Heart left ventricle (tissue), 16 donors: ENCODE measurements at places on chromosomes 4 and X. TPM values are rescaled to one million over a fixed set of nuclear protein-coding genes. Genes with fewer than 3 reads are reported as not detected.

SH3D19 gene
- 125 TPM for total RNA-seq

GRCh38 chrX:150602743-150603142 is 34.3 kb downstream of the MTM1 start:
- no peak for DNase-seq
- peaks cover 19% of the 10 kb centered on the region for H3K36me3 ChIP-seq
- no peak overlapping the region for H3K4me3 ChIP-seq
- H3K4me1 ChIP-seq: no peaks in the 10 kb centered on the region
- no peaks in the 10 kb centered on the region for H3K27me3 ChIP-seq

DNA sequence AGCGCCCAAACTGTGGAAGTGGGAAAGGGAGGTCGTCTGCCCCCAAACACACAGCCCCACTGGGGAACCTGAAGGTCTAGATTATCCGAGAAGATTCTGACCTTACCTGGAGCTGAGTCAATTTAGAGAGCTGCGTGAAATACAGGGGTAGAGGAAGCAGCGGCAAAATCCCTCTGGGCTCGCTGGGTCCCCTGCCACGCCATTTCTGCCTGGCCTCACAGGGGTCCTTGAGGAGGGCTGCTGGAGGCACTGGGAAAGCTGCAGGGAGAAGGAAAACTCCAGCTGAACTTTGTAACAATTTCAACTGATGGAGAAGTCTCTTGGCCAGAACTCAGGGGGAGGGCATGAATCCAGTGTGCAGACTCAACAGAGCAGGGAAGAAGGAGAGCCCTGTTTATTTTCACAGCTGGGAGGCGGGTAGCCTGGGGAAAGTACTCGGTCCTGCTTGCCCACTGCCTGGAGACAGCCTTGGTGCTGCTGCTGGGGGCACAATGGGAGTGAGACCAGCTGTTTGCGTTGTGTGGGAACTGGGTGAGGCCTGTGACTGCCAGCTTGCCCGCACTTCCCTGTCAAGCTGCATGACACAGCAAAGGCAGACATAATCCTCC is 93.2 kb upstream of the MAPK10 start:
- DNase-seq: peak; percentile 15
- H3K4me1 ChIP-seq: no peaks in the 10 kb centered on the region
- no peaks in the 10 kb centered on the region for H3K36me3 ChIP-seq
- peak overlapping the region; percentile 39 for H3K4me3 ChIP-seq

DNA sequence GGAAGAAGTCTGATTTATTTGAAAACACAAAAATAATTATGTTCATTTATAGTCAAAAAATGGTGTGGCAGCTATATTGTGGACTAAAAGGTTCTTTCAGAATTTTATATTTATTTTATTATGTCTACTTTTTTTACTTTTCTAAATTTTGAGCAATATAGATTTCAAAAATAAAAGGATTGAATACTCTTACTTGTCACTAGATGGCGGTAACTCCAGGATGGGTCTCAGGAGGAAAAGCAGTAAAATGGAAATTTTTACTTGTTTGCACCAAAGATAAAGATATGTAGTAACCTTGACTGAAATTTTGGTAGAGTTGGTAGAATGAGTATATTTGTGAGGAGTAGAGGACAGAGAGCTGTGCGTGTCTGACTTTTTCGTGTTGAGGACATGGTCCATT is 14.5 kb upstream of the DACH2 start:
- no peak overlapping the region for H3K4me3 ChIP-seq
- H3K27me3 ChIP-seq: no peaks in the 10 kb centered on the region
- no peak overlapping the region for H3K27ac ChIP-seq

GRCh38 chr4:27187786-27188185 is 327.1 kb downstream of the STIM2 start:
- H3K4me3 ChIP-seq: no peak overlapping the region
- no peak overlapping the region for H3K27ac ChIP-seq
- H3K36me3 ChIP-seq: no peaks in the 10 kb centered on the region
- H3K4me1 ChIP-seq: no peaks in the 10 kb centered on the region

- no peaks in the 10 kb centered on the region for H3K27me3 ChIP-seq
- H3K36me3 ChIP-seq: no peaks in the 10 kb centered on the region
- H3K4me3 ChIP-seq: no peak overlapping the region
- DNase-seq: no peak
- H3K27ac ChIP-seq: no peak overlapping the region
- H3K4me1 ChIP-seq: no peaks in the 10 kb centered on the region
Measured at GRCh38 chr4:163139048-163139447, 27.6 kb downstream of the NAF1 start.

GRCh38 chr4:114879916-114880669 is 233.3 kb downstream of the NDST4 start:
- no peaks in the 10 kb centered on the region for H3K27me3 ChIP-seq
- H3K36me3 ChIP-seq: no peaks in the 10 kb centered on the region
- H3K27ac ChIP-seq: no peak overlapping the region
- DNase-seq: no peak
- H3K4me1 ChIP-seq: no peaks in the 10 kb centered on the region
- H3K4me3 ChIP-seq: no peak overlapping the region

GRCh38 chrX:139077281-139078250 is 366.0 kb upstream of the FGF13 start:
- no peaks in the 10 kb centered on the region for H3K27me3 ChIP-seq
- H3K4me1 ChIP-seq: no peaks in the 10 kb centered on the region
- no peak for DNase-seq
- no peak overlapping the region for H3K4me3 ChIP-seq

FAM13A gene
- total RNA-seq: 15.2 TPM

CLDN34 gene
- total RNA-seq: not detected

- no peaks in the 10 kb centered on the region for H3K36me3 ChIP-seq
- no peaks in the 10 kb centered on the region for H3K27me3 ChIP-seq
- no peaks in the 10 kb centered on the region for H3K4me1 ChIP-seq
- DNase-seq: no peak
- H3K27ac ChIP-seq: no peak overlapping the region
Measured at GRCh38 chrX:118594697-118595420, 99.2 kb downstream of the DOCK11 start.

- H3K4me3 ChIP-seq: no peak overlapping the region
- DNase-seq: no peak
- H3K27ac ChIP-seq: no peak overlapping the region
- H3K27me3 ChIP-seq: no peaks in the 10 kb centered on the region
- no peaks in the 10 kb centered on the region for H3K36me3 ChIP-seq
Measured at GRCh38 chrX:155956099-155956498, 41.4 kb upstream of the IL9R start.

FAM184B gene
- total RNA-seq: not detected

SPIN2A gene
- total RNA-seq: not detected

SULT1E1 gene
- total RNA-seq: not detected

- no peak overlapping the region for H3K27ac ChIP-seq
- no peaks in the 10 kb centered on the region for H3K27me3 ChIP-seq
- no peak for DNase-seq
- H3K4me1 ChIP-seq: no peaks in the 10 kb centered on the region
Measured at GRCh38 chr4:101464596-101464995, 117.3 kb upstream of the PPP3CA start.

- H3K36me3 ChIP-seq: no peaks in the 10 kb centered on the region
- no peak overlapping the region for H3K4me3 ChIP-seq
- no peaks in the 10 kb centered on the region for H3K4me1 ChIP-seq
- no peak for DNase-seq
- H3K27ac ChIP-seq: no peak overlapping the region
Measured at GRCh38 chr4:84644087-84644486, 61.2 kb downstream of the CDS1 start.

DNA sequence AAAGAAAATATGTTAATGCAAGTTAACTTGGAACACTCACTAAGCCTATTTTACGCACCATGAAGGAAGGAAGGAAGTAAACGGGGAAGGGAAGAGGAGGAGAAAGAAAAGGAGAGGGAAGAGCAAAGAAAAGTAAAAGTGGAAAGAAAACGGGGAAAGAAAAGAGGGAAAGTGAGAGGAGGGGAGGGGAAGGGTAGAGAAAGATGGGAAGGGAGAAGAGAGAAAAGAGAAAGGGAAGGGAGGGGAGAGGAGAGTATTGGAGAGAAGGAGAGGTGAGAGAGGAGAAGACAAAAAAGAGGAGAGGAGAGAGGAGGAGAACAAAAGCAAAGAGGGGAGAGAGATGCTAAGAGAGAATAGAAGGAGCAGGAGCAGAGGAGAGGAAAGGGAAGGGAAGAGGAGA is 224.1 kb downstream of the SLITRK2 start:
- H3K27ac ChIP-seq: no peak overlapping the region
- no peaks in the 10 kb centered on the region for H3K36me3 ChIP-seq
- no peak overlapping the region for H3K4me3 ChIP-seq

GRIA3 gene
- 1.00 TPM for total RNA-seq

DNA sequence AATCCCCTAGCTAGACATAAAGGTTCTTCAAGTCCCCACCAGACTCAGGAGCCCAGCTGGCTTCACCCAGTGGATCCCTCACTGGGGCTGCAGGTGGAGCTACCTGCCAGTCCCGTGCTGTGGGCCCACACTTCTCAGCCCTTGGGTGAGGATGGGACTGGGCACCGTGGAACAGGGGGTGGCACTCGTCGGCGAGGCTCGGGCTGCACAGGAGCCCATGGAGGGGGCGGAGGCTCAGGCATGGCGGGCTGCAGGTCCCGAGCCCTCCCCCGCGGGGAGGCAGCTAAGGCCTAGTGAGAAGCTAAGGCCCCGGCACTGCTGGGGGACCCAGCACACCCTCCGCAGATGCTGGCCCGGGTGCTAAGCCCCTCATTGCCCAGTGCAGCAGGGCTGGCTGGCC is 16.1 kb upstream of the ACSL4 start:
- H3K36me3 ChIP-seq: no peaks in the 10 kb centered on the region
- no peak overlapping the region for H3K27ac ChIP-seq
- no peak overlapping the region for H3K4me3 ChIP-seq
- DNase-seq: no peak

RHOXF2B gene
- not detected for total RNA-seq

DNA sequence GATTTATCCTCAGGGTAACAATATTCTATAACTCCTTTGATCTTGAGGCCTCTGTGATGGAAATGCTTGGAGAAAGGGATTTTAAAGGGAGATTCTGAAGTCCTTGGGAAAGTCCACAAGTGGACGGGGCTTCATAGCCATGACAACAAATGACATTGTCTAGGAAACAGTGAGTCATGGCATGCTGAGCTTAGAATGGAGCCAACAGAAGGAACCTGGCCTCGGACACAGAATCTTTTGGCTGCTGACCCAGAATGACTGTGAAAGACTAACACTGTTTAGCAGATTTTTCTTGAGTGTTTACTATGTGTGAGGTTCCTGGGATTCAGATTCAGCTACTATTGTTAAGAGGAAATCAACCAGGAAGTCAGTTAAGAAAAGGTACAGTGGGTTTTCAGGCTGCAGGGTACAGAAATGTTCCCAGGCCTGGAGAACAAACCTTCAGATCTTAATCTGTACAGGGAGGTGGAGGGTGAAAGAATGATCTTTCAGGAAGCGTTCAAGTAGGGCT is 18.1 kb upstream of the CXCL2 start:
- H3K4me3 ChIP-seq: no peak overlapping the region
- H3K27ac ChIP-seq: peak overlapping the region; percentile 71
- peak; percentile 76 for DNase-seq
- H3K4me1 ChIP-seq: peaks cover 28% of the 10 kb centered on the region
- no peaks in the 10 kb centered on the region for H3K36me3 ChIP-seq

DNA sequence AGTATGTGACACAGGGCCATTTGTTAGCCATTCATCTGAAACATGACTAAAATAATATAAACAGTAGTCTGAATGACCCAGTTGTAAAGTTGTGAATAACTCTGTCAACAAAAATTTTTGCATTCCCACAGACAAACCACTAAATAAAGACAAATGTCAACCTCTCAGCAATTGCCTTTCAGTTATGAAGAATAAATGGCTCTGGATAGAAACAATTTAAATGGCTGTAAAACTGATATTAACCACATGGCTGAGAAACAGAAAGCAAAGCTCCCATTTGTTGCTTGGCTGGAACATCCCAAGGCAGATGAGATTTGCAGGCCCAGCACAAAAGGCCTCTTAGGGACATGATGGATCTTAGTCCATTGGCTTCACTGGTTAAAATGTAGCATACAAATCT is 296.3 kb downstream of the GALNTL6 start:
- H3K27ac ChIP-seq: no peak overlapping the region
- DNase-seq: no peak

RBPJ gene
- 33.2 TPM for total RNA-seq

DNA sequence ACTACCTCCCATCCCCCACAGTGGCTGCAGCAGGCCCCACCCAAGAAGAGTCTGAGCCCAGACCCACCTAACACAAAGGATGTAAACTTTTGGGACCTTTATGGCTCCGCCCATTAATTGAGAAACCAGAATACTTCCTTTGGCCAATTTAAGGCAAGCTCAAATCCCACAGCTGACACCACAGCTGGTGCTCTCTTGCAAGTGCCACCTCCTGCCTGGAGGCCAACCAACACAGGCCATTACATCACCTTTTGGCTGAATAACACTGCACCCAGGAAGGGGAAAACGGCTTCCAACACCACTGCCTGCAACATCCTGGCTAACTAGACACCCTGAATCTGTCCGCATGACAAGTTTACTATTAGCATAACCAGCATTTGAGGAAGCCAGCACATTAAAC is 248.8 kb downstream of the PRDM5 start:
- DNase-seq: peak; percentile 35
- H3K27ac ChIP-seq: no peak overlapping the region
- no peaks in the 10 kb centered on the region for H3K27me3 ChIP-seq
- no peak overlapping the region for H3K4me3 ChIP-seq
- no peaks in the 10 kb centered on the region for H3K36me3 ChIP-seq

DNA sequence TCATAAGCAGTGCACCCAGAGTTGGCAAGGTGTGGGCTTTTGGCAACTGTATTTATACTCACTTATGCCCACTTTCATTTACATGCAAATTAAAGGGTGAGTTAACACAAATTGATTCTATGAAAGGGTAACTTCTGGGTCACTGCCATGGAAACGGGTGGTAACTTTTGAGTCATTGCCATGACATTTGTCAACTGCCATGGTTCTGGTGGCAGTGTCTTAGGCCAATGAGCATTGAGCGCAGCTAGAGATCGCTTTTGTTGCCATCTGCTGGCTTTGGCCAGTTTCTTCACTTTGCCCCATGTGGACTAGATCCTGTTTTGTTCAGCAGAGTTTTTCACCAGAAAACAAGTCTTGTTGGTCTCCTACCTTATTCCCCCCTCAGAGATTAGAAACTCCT is 170.8 kb upstream of the NUDT6 start:
- H3K27me3 ChIP-seq: no peaks in the 10 kb centered on the region
- H3K27ac ChIP-seq: no peak overlapping the region
- H3K4me3 ChIP-seq: no peak overlapping the region
- no peak for DNase-seq

PCDH10 gene
- not detected for total RNA-seq

DNA sequence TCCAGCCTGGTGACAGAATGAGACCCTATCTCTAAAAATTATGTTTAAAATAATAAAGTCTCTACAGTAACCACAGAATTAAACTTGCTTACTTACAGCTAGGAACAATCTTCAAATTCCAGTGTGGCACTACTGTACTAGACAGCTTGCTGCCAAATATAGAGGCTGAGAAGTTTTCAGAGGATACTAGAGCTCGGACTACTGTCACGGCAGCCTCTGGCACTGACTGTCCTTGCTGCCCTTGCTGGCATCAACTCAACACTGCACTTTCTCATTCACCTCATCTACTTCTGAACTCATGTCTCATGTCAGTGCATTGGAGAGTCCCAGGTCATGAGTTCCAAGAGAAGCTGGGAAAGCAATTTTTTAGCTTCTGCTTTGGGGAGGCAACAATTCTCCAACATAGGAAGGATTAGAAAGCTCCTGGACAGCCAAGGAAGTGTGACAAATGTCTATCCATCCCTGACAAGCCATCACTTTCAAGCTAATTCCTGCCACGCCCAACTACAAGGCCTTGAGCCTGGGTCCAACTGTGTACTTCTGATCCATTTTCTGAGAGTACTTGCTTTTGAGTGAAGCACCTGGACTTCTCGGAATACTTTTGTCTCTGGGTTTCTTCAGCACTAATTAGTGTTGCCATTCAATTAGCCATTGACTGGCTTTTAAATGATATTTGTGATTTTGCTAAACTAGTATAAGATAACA is 98.6 kb upstream of the NR3C2 start:
- DNase-seq: no peak
- H3K4me3 ChIP-seq: no peak overlapping the region
- H3K4me1 ChIP-seq: no peaks in the 10 kb centered on the region
- H3K36me3 ChIP-seq: no peaks in the 10 kb centered on the region
- no peaks in the 10 kb centered on the region for H3K27me3 ChIP-seq
